Lung (tissue), 17 donors: ENCODE measurements at places on chromosomes 16 and 17. TPM values are rescaled to one million over a fixed set of nuclear protein-coding genes. Genes with fewer than 3 reads are reported as not detected.
A peak's percentile ranks its signal among the peaks of the same experiment; 100 is the strongest.

DNA sequence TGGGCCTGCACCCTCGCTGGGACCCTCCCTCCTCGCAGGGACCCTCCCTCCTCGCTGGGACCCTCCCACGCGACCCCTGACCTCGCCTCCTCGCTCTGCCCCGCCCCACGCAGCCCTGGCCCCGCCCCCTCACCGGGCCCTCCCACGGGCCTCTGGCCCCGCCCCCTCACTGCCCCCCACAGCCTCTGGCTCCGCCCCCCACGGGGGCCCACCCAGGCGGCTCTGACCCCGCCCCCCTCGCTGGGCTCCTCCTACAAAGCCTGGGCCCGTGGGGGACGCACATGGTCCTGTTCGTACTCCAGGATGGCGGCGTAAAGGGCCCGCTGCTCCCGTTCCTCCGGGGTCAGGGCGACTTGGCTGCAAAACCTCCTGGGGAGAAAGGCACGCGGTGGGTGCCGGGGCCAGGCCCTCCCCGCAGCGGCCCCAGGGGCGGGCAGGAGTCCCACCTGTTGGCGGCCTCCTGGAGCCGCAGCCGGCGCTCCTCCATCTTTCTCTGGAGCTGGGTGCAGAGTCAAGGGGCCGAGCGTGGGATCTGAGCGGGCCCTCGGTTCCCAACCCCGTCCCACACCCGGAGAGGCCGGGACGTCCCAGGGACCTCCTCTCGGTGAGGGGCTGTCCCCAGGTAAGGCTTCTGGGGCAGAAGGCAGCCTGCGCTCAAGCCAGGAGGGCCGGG, 9.0 kb downstream of the VPS9D1 start:
- peak; percentile 74 for DNase-seq

GRCh38 chr17:55351226-55351625, 70.4 kb downstream of the MMD start:
- DNase-seq, result no peak

DNA sequence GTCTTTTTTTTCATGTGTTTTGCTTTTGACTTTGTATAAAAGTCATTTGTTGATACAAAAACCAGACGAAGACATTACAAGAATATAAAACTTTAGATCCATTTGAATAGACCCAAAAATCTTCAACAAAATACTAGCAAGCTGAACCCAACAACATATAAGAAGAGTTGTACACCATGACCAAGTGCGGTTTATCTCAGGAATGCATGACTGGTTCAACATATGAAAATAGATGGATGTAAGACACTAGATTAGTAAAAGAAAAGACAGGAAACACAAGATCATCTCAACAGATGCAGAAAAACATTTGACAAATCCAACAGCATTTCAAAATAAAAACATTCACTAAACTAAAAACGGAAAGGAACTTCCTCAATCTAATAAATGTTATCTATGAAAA, 69.0 kb downstream of the TBC1D16 start:
- no peak for DNase-seq

Gene KRT24
- not detected for total RNA-seq

Gene ACSM2A
- not detected for total RNA-seq

DNA sequence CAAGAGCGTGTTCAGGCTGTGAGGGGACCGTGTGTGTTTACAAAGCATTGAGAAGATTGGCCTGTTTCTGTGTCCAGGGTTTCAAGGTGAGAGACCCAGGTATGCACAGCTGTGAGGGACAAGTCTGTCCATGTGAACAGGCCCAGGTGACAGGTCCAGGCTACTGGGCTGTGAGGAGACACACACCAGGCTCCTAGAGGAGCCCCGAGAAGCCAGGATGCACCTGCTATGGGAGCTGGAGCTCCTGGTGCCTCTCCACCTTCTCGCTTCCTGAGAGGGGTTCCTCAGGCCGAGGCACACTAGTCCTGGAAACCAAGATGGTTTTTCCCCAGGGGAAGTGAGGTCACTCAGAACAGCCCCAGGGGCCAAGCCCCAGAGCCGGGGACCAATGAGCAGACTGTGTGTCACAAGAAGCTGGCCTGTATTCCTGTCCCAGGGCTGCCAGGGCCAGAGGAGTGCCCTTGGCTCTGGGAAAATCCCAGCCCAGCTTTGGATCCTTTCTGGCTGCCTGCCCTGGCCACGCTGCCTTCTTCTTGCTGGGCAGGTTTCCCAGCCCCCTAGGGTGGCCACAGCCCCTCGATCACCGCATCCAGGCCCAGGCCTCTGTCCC, 153.4 kb upstream of the PLCG2 start:
- DNase-seq, result no peak

GRCh38 chr16:67967958-67968399, 458 bp downstream of the SLC12A4 start:
- DNase-seq, result peak; percentile 56

DNA sequence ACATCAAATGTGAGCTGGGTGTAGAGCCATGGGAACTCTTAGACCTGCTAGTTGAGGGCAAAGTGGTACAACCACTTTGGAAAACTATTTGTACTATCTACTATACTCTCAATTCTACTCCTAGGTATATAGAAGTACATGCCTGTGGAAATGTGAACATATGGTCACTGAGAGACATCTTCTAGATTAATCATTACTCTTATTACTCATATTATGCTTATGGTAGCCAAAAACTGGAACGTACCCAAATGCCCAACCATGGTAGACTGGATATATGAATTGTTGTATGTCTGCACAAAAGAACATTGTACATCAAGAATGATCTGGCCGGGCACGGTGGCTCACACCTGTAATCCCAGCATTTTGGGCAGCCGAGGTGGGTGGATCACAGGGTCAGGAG, 2.7 kb downstream of the WDR45B start:
- no peak for DNase-seq

GRCh38 chr17:1742371-1743087, at the start of gene SERPINF2:
TSS of gene SERPINF2 (plus strand) at chr17:1742871. CDS start at chr17:1744996, 2,125 bp downstream.
- peak; percentile 71 for DNase-seq

DNA sequence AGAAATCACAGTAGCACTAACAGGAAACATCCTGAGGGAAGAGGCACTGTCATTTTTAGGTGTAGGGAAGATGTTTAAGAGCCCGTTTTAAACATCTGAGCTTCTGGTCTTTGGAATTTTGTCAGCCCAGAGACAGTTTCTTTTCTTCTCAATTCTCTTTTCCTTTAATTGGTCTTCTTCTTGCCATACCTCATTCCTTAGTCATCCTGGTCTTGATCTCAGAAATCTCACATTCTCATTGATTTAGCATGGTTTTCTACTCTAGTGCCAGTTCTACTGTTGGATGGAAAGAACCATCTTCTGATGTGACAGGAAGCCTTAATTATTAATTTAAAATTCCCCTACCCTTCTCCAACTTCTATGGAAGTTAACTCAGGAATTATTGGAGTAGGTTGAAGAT, 25.4 kb downstream of the BMERB1 start:
- no peak for DNase-seq

- no peak for DNase-seq
These were observed 210.3 kb downstream of the SNX29 start for GRCh38 chr16:12186774-12187335.

DNA sequence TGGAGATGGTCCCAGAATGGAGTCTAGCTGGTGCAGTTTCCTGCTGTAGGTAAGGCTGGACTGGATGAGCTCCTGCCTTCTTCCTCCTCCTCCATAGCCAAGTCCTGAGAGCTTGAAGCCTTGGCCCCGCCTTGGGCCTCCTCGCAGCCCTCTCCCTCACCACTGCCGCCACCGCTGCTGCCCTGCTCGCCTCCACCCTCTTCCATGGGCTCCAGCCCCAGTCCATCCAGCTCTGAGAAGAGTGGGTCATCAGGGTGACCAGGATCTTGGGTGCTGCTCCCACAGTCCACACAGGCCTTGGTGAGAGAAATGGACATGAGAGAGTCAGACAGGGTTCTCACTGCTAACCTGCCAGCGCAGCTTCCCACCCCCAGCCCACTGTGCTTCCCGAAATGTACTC, 11.2 kb downstream of the PER1 start:
- no peak for DNase-seq

GRCh38 chr16:87311387-87311786, 5.8 kb downstream of the C16orf95 start:
- DNase-seq, result no peak

GRCh38 chr17:51425773-51426172, 165.4 kb downstream of the UTP18 start:
- no peak for DNase-seq

Gene C16orf90
- total RNA-seq, result not detected

Gene CTRB2
- 14.6 TPM for total RNA-seq

DNA sequence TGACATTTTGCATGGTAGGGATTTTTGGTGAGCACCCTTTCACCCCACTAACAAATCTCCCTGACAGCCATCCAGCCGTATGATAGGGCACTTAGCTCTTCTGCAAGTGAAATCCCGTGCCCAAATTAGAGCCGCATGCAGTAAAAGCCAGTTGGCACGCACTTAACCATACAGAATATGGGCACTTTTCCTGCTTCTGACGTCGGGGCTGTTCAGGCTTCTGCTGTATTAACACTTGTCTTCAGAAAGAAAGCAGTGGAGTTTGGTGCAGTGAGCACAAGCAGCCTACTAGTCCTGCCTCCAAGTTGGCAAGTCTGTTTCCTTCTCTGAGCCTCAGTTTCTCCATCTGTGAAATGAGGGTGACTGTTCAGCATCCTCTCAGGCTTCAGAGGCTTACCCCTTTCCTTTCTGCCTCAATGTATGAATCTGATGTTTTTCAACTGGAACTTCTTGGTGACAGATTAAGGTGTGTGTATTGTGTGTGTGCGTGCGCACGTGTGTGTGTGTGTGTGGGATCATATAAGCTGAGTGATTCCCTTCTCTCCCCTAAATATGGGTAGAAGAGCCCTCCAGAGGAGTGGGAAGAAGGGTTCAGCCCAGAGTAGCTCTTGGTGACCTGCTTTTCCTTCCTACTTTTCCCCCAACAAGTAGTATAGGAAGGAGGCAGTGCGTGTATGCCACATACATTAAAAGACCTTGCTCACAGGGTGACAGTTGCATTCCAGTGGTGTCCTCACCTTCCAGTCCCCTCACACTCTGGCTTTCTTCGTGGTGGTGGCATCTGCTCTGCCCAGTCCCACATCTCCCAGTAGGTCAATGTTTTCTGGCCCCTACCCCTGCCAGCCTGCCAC, 19.0 kb downstream of the IGF2BP1 start:
- no peak for DNase-seq
